ENCODE measurements at places on chromosomes 12 and 14.

GRCh38 chr12:113466454-113467141 is 5.1 kb downstream of the LHX5 start:
- DNase-seq, result no peak

- peak; percentile 10 for DNase-seq
These were observed 490.7 kb downstream of the EGLN3 start for GRCh38 chr14:33460164-33460563.

GRCh38 chr14:50865391-50866076 is 6.3 kb upstream of the ABHD12B start:
- DNase-seq, result no peak

DNA sequence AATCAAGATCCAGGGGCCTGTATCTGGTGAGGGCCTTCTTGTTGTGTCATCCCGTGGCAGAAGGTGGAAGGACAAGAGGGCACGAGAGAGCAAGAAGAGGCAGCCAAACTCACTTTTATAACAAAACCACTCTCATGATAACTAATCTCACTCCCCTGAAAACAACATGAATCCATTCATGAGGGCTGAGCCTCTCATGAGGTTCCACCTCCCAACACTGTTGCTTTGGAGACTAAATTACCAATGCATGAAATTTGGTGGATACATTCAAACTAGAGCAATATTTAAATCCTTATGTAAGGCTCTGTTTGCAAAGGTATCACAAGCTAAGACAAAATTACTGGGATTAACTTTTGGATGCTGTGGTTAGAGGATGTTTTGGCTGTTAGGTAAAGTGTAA is 470.1 kb upstream of the NOVA1 start:
- DNase-seq, result no peak

DNA sequence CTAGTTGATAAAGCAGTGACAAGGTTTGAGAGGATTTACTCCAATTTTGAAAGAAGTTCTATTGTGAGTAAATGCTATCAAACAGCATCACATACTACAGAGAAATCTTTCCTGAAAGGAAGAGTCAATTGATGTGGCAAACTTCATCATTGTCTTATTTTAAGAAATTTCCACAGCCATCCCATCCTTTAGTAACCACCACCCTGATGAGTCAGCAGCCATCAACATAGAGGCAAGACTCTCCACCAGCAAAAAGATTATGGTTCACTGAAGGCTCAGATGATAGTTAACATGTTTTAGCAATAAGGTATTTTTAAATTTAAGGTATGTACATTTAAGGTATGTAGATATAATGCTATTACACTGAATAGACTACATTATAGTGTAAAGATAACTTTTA is 122.1 kb upstream of the ARHGAP5 start:
- DNase-seq, result peak; percentile 62

DNA sequence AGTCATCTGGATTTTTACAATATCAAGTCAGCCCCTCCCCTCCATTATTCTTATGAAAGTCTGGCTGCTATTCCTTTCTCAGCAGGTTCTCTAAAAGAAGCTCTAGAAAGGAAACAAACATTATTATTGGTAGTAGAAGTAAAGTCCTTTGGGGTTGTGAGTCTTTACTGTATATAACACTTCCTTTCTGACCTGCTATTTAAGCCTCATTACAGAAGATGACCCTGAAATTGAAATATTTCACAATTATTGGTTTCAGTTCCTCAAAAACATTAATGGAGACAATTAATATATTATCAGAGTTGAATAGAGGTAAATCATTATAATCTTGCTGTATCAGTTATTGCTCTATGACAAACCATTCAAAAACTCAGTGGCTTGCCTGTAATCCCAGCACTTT is 19.3 kb downstream of the PLEKHA5 start:
- DNase-seq, result no peak

DNA sequence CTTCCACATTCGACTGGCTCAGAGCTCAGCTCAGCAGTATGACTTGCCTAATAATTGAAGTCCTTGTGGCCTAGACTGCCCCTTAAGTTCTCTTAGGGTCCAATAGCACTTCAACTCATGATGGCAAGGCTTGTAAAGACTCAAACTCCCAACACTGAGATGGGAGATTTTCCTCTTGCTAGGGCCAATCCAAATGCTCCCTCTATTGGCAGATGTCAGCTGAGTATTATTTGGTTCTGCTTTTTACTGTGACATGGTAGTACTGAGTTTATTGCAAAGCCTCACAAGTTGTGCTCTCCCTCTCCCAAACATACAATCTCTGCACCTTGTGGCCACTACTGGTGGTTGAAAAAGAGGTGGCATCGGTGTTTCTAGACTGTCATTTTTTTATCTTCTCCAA is 164.2 kb downstream of the ALG10 start:
- DNase-seq, result no peak

GRCh38 chr12:52739963-52740362 is 36.6 kb upstream of the KRT77 start:
- DNase-seq, result no peak

- no peak for DNase-seq
These were observed 65.9 kb upstream of the JDP2 start for GRCh38 chr14:75361751-75362433.

DNA sequence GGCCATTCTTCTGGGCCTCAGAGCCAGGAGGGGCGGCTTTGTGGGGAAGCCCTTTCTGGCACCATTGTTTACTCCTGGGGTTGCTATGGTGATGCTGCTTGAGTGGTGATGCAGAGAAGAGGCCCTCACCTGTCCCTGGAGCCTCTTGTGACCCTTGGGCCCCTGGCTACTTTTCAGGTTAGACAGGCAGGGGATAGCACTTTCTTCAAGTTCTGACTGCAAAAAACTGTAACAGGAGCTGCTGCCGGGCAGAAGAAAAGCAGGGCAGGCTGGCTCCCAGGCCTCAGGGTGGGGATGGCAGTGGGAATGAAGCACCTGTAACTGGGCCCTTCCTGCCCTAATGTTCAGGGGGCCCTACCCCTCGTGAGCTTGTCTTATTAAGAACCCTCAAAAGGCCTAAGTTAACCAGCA is at the start of gene TEX52:
TSS of gene TEX52 (minus strand) at position 19 of the 411 bp plus-strand sequence. CDS start at position 6, 13 bp downstream.
- DNase-seq, result no peak

Measured in fibroblast of skin of right biceps (primary cell).